ENCODE measurements at places on chromosomes 5 and 9. TPM values are rescaled to one million over a fixed set of nuclear protein-coding genes. Genes with fewer than 3 reads are reported as not detected.

Gene SNX2
- 57.7 TPM for total RNA-seq

Gene GABRA1
- total RNA-seq, result not detected

Gene PRLR
- 0.10 TPM for total RNA-seq

Gene ADGRD2
- not detected for total RNA-seq

Gene SOHLH1
- total RNA-seq, result not detected

Gene THBS4
- total RNA-seq, result 1.5 TPM

GRCh38 chr5:146815411-146815810, 63.1 kb downstream of the PPP2R2B start:
- no peak for DNase-seq
- no peaks in the 10 kb centered on the region for H3K4me1 ChIP-seq
- H3K4me3 ChIP-seq, result no peak overlapping the region
- no peaks in the 10 kb centered on the region for H3K36me3 ChIP-seq
- H3K27me3 ChIP-seq, result no peaks in the 10 kb centered on the region
- no peak overlapping the region for H3K27ac ChIP-seq

GRCh38 chr9:69325409-69326212, 596 bp downstream of the ENTREP1 start:
- DNase-seq, result no peak
- peaks cover 7% of the 10 kb centered on the region for H3K4me1 ChIP-seq
- no peaks in the 10 kb centered on the region for H3K36me3 ChIP-seq
- H3K27me3 ChIP-seq, result peaks cover 26% of the 10 kb centered on the region
- H3K27ac ChIP-seq, result no peak overlapping the region

DNA sequence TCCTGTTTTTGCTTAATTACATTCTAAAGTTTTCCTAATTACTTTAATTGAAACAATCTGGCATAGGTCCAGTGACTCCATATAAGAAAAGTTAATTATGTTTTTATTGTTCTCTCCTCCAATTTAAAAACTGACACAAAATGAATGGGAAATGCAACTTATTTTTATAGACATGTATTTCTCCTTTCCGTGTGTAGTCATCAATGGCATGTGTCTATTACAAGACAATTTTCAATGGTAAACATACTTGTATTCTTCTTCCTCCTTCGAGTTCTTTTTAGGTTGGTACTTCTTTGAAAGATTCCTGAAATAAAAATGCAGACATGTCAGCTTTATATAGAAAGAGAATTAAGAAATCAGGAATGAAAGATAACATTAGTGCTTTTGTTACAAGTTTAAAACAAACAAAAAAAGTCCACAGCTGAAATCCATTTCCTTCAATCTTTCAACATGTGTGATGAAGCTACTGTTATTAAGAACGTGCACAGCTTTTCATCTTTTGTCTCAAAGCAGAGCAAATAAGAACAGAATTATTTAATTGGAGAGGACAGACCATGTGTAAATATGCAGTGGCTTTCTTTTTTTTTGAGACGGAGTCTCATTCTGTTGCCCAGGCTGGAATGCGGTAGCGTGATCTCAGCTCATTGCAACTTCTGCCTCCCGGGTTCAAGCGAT, 63.8 kb downstream of the FNBP1 start:
- no peaks in the 10 kb centered on the region for H3K4me1 ChIP-seq
- H3K27ac ChIP-seq, result no peak overlapping the region
- no peaks in the 10 kb centered on the region for H3K36me3 ChIP-seq
- H3K27me3 ChIP-seq, result no peaks in the 10 kb centered on the region
- DNase-seq, result no peak
- no peak overlapping the region for H3K4me3 ChIP-seq

DNA sequence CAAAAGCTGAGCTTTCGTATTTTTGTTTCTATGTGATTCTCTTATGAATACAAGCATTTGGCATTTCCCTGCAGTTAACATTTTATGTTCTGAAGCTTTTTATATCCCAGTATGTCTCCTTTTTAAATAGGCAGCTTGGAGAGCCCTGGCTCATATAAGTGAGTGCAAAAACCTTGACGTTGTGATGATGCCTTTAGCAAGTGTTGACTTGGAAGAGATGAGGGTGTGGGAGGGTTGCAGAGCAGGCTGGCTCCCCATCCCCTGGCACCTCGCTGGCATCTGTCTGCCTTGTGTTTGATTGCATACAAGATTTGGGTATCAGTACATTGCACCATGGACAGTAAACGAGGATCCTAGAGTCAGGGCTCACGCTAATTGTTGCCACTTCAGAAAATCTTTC, 42.1 kb upstream of the DIRAS2 start:
- peaks cover 22% of the 10 kb centered on the region for H3K27me3 ChIP-seq
- H3K4me3 ChIP-seq, result no peak overlapping the region
- H3K27ac ChIP-seq, result no peak overlapping the region

DNA sequence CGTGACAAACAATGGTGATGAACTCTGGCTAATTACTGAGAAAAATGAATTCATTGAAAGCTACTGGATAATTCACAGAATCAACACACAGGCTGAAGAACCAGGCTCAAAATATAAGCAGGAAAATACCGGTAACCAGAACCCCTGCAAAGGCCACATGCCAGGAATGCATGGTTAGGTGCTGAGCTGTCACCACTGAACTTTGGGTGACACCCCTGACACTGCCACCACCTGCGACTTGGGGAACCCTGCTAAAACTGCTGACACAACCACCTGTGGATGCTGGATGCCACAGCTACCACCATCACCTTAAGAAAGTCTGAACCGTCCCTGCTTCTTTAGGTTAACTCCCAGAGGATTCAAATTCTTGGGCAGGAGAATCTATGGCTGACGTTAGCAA, 72.0 kb upstream of the NR4A3 start:
- H3K27ac ChIP-seq, result no peak overlapping the region
- no peaks in the 10 kb centered on the region for H3K27me3 ChIP-seq
- DNase-seq, result no peak
- H3K36me3 ChIP-seq, result no peaks in the 10 kb centered on the region
- H3K4me3 ChIP-seq, result no peak overlapping the region

DNA sequence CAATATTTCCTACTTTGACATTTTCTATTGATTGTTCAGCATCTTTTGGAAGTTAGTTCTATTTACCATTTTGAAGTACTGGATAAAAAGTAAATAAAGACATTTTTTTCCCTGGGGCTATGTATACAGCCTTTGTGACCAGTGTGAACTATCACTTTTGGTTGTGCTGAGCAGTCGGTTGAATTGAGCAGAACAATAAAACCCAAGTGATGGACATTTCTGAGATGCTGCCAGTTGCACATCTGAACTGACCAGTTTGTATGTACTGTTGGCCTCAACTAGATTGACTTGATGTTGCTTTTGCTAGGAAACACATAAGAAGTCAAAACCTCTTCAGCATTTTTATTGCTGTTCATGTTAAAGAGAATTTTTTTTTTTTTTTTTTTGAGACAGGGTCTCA, 260.2 kb upstream of the EFNA5 start:
- H3K27me3 ChIP-seq, result no peaks in the 10 kb centered on the region
- H3K4me1 ChIP-seq, result no peaks in the 10 kb centered on the region
- DNase-seq, result no peak
- no peak overlapping the region for H3K27ac ChIP-seq
- H3K36me3 ChIP-seq, result no peaks in the 10 kb centered on the region

DNA sequence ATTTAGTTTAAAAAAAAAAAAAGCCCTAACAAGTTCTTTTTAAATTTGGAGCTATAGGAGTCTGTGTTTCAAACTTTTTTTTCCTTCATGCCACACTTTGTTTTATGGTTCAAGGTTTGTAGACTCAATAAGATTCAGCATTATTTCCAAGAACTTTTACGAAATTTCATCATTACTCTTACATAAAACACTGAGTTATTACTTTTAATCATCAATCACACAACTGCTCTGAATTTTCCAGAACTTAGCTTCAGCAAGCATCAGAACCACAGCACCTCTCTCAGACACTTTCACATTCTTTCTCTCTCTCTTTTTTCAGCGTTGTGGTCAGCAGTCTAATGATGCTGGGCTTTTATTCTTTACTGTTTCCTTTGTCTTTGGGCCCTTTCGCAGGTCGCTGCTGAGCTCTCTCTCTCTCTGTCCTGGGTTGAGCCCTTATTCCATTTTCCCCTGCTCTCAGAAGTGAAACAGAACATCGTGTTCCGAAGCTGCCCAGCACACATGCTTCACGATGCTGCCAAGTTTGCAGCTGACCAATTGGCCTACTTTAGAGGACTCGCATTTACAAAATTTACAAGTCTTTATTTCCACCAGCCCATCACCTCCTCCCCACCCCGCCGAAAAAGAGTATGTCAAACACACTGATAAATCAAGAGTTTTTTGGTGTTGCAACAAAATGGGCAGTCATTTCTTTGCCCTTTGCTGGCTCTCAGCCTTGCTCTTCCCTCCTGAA, 44.6 kb upstream of the PIK3R1 start:
- H3K27me3 ChIP-seq, result no peaks in the 10 kb centered on the region
- DNase-seq, result no peak
- no peaks in the 10 kb centered on the region for H3K36me3 ChIP-seq
- H3K4me3 ChIP-seq, result no peak overlapping the region
- no peaks in the 10 kb centered on the region for H3K4me1 ChIP-seq

DNA sequence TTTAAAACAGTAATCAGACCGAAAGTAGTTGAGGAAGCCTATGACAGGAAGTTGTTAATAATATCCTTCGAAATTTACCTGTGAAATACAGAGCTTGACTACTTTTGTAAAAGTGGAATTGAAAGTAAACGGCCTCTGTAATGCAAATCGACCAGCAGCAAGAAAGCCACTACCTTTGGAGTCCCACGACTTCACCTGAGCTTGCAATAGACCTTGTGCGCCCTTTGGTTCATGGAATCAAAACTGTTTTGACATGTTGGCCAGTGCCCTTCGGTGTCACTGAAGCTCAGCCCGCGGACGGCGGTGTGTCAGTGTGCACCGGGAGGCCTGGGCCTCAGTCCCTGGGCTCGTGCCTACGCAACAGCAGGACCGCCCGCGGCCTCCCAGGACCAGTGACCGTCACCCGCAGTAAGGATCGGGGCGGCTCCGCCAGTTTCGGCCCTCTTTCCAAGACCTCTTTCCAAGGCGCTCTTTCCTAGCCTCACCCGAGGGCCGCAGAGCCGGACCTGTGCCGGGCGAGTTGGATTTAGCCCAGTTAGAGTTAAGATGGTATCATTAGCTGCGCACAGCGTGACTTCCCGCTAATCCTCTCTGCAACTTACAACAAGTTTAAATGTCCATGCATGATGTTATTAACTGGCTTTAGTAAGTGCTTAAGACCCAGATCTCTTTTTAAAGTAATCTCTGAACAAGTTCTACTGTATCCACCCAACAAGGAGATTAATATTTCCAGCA, 223.3 kb downstream of the MEF2C start:
- H3K4me3 ChIP-seq, result no peak overlapping the region
- H3K27ac ChIP-seq, result no peak overlapping the region
- H3K36me3 ChIP-seq, result no peaks in the 10 kb centered on the region
- H3K27me3 ChIP-seq, result no peaks in the 10 kb centered on the region
- no peak for DNase-seq
- H3K4me1 ChIP-seq, result peaks cover 12% of the 10 kb centered on the region

- no peak for DNase-seq
- H3K36me3 ChIP-seq, result no peaks in the 10 kb centered on the region
- H3K27ac ChIP-seq, result no peak overlapping the region
- no peaks in the 10 kb centered on the region for H3K27me3 ChIP-seq
- no peak overlapping the region for H3K4me3 ChIP-seq
- no peaks in the 10 kb centered on the region for H3K4me1 ChIP-seq
Observed at GRCh38 chr9:6978591-6978990, 220.8 kb downstream of the KDM4C start.

GRCh38 chr9:108703429-108703828, 152.4 kb downstream of the ACTL7B start:
- peaks cover 7% of the 10 kb centered on the region for H3K4me1 ChIP-seq
- H3K27me3 ChIP-seq, result no peaks in the 10 kb centered on the region
- H3K36me3 ChIP-seq, result no peaks in the 10 kb centered on the region
- no peak overlapping the region for H3K4me3 ChIP-seq
- no peak for DNase-seq
- no peak overlapping the region for H3K27ac ChIP-seq

- H3K4me1 ChIP-seq, result no peaks in the 10 kb centered on the region
- no peak for DNase-seq
- H3K27me3 ChIP-seq, result no peaks in the 10 kb centered on the region
- no peak overlapping the region for H3K27ac ChIP-seq
Observed at GRCh38 chr5:133861161-133861737, 107.2 kb downstream of the C5orf15 start.

DNA sequence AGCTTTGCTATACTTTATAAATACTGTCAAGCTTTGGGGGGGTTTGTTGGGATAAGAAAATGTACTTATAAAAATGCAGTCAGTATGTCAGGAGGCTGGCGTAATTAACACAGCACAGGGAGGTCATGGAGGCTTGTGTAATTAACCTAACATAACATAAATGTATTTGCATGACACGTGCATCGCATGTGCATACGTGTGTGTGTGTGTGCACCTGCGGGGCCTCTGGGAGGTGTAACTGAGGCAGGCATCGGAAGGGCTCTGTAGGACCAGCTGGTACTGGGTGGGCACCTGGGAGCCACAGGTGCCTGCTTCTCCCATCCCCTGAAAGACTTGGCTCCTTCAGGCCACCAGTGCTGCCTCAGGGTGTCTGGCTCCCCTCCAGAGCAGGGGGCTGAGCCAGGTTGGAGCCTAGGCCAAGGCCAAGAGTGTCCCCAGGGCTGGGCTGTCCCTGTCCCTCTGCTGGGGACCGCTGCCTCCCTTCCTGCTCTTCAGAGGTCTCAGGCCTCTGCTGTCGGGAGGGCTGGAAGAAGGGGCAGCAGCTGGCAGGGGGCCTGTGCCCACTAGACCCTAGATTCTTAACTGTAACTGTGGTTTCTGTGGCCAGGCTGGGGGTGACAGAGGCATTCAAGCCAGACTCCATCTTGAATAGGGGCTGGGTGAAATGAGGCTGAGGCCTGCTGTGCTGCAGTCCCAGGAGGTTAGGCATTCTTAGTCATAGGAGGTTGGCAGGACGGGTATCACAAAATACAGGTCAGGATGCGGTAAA, 9.0 kb downstream of the FCN2 start:
- H3K4me3 ChIP-seq, result no peak overlapping the region
- no peak for DNase-seq
- no peaks in the 10 kb centered on the region for H3K27me3 ChIP-seq
- no peaks in the 10 kb centered on the region for H3K36me3 ChIP-seq
- H3K27ac ChIP-seq, result no peak overlapping the region

GRCh38 chr9:27792971-27793689, 219.8 kb upstream of the C9orf72 start:
- DNase-seq, result no peak
- H3K27ac ChIP-seq, result no peak overlapping the region
- no peaks in the 10 kb centered on the region for H3K4me1 ChIP-seq
- no peaks in the 10 kb centered on the region for H3K36me3 ChIP-seq
- H3K4me3 ChIP-seq, result no peak overlapping the region

DNA sequence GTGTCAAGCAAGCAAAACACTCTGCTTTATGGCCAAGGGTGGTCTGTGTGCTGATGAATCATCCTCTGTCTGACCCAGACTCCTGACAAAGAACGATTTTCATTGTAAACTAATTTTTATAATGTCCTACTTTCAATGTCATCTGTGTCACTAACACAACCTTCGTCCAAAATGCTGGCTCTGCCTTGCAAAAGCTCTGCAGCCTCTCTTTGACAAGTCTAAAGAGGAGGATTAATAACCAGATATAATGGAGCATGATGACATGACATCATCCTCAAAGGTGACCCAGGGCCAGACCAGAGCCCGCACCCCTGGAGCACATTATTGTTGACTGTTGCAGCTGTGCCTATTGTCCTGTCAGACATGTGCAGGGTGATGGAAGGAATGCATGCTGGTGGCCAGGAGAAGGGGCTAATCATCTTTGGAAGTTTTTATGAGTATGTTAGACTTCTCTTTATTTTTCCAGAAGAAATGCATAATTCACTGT, 589.4 kb downstream of the NR2F1-AS1 start:
- H3K27me3 ChIP-seq, result no peaks in the 10 kb centered on the region
- no peaks in the 10 kb centered on the region for H3K36me3 ChIP-seq
- H3K4me3 ChIP-seq, result no peak overlapping the region
- no peak for DNase-seq
- no peak overlapping the region for H3K27ac ChIP-seq
